ENCODE measurements at places on chromosomes 12 and 14.

- DNase-seq, result no peak
Observed at GRCh38 chr12:112347581-112347982, 34.6 kb downstream of the HECTD4 start.

GRCh38 chr12:12899530-12900380 is 8.4 kb downstream of the GPRC5A start:
- DNase-seq, result no peak

GRCh38 chr12:62971769-62972525 is 37.0 kb upstream of the PPM1H start:
- DNase-seq, result no peak

DNA sequence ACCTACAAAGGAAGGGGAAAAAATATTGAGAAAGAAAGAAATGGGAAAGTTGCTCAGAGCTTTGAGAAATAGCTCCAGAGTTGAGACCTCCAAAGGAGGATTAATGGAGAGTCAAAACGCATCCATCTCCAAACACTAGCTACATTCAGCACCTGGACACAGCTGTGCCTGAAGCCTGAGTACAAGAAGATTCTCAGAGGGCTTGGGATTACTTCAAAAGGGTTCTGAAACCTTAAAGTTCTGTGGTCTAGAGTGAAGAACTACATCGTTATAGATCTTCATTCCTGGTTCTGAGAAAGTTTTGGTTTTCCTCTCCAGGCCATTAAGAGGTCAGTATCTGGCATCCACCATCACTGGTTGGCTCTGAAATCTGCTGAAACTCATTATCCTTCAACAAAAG is 10.5 kb upstream of the TMED10 start:
- no peak for DNase-seq

GRCh38 chr12:129163461-129163860 is 310.2 kb downstream of the GLT1D1 start:
- DNase-seq, result no peak

DNA sequence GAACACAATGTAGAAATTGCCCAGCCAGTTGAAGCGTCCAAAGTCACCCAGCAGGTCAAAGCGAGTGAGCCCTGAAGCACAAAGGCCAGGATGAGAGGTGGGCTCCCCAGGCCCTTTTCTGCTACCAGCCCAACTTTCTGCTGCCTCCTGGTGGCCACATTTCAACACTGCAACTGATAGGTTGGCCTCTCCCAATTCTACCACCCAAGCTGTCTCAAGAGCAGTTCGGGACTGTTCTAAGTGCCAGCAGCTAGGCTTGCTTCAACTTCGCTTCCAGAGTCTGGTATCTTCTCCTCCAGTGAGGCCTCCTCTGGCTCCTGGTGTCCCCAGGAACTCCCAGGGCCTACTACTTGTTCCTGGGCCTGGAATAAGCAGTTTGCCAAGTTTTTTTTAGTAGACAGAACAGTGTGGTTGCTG is 3.4 kb upstream of the DHH start:
- no peak for DNase-seq

DNA sequence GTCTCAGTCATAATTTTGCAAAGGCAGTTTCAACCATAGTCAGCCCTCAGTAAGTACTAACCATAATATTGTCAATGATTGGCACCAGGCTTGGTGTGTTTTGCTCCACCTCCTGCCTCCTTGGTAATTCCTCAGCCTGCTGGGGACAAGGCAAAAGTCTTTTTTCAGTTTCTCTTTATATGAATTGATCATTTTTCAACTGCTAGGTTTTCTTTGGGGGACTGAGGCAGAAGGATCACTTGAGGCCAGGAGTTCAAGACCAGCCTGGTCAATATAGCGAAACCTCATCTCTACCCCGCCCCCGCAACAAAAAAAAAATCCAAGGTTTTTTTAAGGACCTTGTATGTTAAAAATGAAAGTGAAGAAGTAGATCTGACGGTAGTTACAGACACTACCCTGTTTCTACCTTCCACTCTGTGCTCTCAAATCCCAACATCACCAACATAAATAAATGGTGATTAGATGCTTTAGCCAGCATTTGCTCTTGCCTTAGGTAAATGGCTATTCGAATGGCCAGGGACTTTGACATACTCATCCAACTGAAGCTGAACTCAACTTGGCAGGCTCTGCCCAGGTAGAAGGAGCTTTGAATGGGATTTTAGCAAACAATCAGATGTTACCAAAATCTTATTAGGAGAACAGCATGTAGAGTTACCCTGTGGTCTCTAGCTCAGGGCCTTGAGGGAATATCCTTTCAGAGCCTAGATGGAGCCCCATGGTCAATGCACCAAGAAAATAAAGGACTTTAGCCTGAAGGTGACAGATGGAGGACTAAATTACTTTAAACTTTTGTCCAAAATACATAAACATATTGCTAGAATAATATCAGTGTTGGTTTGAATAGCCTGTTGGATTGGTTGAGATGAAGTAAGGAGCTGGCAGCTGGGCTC is 126.9 kb upstream of the AMIGO2 start:
- DNase-seq, result no peak

DNA sequence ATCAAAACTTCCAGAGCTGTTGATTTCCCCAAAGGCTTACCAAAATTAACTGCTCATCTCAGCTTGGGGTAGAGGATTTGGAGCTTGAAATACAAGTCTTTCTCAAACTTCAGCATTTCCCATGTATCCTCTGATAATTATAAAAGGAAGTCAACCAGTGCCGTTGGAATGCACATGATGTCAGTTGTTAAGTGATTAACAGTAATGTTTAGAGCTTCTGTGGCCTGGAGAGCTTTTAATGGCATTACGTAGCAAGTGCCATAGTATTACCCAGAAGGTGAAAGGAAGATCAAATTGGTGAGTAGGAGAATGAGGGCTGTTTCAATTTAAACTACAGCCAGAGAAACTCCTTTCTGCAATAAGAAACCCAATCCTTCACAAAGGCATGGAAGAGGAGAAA is 62.5 kb upstream of the PTPRR start:
- DNase-seq, result no peak

DNA sequence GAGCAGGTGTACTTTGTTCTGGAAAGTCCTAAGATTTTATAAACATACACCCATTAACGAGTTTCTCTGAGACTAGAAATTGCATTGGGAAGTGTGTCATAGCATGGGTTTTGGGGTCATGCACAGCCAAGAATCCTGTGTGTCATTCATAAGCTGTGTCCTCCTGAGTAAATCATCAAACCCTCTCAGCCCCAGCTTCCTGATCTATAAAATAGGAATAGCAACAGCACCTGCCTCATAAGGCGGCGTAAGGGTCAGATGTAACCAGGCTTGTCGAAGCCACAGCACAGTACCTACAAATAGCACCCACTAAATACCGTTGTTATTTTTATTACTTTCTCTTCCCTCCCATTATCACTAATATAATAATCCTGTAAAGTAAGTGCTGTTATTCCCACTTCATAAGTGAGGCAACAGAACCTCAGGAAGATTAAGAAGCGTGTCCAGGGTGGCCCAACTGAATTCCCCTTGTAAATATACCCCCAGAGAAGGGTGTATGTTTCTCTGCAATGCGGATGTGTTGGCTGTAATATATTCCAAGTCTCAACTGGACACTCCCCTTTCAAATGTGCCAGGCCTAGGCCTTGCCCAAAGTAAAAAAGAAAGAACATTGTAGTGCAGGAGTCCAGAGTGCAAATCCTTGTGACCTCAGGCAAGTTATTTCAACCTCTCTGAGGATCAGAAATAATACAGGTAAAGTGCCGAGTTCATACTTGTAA is 188.3 kb upstream of the BCL2L14 start:
- no peak for DNase-seq

- no peak for DNase-seq
Observed at GRCh38 chr12:89469361-89469760, 55.2 kb downstream of the GALNT4 start.

DNA sequence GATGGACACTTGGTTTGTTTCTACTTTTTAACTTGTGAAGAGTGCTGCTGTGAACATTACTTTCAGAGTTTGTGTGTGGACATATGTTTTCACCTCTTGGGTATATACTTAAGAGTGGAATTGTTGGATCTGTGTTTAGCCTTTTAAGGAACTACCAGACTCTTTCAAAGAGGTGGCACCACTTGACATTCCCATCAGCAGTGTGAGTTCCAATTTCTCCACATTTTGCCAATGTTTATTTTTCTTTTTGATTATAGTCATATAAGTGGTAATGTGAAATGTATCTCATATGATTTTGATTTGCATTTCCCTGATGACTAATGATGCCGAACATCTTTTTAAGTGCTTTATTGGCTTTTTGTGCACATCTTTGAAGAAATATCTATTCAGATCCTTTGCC is 44.8 kb downstream of the ARHGAP5 start:
- no peak for DNase-seq

GRCh38 chr12:52650520-52651081 is 1.4 kb downstream of the KRT2 start:
- no peak for DNase-seq

GRCh38 chr12:132379996-132380395 is 50.6 kb upstream of the GALNT9 start:
- DNase-seq, result no peak

- DNase-seq, result no peak
Observed at GRCh38 chr12:114935658-114936057, 251.7 kb upstream of the TBX3 start.

GRCh38 chr12:131542351-131542750 is 168.5 kb upstream of the SFSWAP start:
- DNase-seq, result no peak

GRCh38 chr12:107759410-107759809 is 1.5 kb downstream of the PRDM4 start:
- peak; percentile 47 for DNase-seq

GRCh38 chr14:101227611-101228594 is 324.4 kb upstream of the RTL1 start:
- DNase-seq, result no peak

DNA sequence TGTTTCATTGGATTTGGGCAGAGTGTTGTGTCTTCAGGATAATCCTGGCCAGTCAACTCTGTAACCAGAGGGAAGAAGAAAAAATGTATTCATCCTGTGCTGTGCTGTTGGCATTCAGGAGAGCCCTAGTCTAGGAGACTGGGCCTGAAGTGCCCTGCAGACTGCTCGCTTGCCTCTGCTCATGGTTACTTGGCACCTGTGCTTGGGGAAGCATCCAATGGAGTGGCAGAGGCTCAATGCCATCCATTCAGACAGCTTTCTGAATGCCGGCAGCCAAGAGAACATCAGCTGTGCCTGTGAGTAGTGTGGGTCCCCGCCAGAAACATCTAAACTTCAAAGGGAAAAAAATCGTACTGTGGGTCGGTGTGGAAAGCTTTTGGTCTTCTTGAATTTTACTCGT is 124.2 kb downstream of the SRGAP1 start:
- DNase-seq, result no peak

- DNase-seq, result no peak
Observed at GRCh38 chr14:30607156-30607780, 14.9 kb upstream of the SCFD1 start.

DNA sequence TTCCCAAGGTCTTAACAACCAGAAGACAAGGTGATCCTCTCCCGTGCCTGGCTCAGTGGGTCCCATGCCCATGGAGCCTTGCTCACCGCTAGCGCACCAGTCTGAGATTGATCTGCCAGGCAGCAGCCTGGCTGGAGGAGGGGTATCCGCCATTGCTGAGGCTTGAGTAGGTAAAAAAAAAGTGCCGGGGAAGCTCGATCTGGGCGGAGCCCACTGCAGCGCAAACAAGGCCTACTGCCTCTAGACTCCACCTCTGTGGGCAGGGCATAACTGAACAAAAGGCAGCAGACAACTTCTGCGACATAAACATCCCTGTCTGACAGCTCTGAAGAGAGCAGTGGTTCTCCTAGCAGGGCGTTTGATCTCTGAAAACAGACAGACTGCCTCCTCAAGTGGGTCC is 104.0 kb downstream of the C14orf39 start:
- no peak for DNase-seq

DNA sequence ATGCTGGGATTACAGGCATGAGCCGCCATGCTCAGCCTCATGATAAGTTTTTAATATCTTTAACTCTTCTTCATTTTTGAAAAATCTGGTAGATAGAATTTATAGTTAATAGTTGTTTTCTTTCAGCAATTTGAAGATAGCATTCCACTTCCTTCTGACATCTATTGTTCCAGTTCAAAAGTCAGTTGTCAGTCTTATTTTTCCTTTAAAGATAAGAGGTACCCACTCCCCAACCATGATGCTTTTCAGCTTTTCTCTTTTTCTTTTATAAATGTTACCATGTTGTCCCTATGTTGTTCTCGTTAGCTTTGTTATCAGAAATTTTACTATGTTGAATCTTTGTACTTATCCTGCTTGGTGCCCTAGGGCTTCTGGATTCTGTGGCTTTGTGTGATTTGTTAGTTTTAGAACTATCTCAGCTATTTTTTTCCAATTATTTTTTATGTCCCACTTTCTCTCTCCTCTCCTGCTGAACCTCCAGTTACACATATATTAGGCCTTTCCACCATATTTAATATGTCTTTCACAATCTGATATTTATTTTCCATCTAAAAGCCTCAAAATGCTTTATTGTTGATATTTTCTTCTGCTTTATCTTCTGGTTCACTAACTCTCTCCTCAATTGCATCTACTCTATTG is 181.6 kb upstream of the FOXN3 start:
- peak; percentile 16 for DNase-seq

DNA sequence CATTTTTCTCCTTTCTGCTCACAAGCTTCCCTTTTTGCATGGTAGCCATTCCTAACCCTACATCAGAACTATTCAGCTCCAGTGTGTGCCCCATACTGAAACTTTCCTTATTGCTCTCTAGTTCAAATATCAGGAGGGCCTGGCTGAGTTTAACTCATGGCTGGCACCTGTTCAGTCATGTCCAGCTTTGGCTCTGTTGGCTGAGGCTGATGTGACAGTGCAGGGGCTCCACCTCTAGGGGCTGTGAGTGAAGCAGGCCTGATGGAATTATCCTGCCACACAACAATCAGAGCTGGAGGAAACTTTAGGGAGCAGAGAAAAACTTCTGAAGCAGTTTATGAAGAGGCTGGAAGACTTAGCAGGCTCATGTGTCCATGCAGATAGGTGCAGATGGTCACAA is 8.5 kb downstream of the COQ6 start:
- no peak for DNase-seq

GRCh38 chr12:5456906-5457305 is 25.0 kb downstream of the NTF3 start:
- no peak for DNase-seq

DNA sequence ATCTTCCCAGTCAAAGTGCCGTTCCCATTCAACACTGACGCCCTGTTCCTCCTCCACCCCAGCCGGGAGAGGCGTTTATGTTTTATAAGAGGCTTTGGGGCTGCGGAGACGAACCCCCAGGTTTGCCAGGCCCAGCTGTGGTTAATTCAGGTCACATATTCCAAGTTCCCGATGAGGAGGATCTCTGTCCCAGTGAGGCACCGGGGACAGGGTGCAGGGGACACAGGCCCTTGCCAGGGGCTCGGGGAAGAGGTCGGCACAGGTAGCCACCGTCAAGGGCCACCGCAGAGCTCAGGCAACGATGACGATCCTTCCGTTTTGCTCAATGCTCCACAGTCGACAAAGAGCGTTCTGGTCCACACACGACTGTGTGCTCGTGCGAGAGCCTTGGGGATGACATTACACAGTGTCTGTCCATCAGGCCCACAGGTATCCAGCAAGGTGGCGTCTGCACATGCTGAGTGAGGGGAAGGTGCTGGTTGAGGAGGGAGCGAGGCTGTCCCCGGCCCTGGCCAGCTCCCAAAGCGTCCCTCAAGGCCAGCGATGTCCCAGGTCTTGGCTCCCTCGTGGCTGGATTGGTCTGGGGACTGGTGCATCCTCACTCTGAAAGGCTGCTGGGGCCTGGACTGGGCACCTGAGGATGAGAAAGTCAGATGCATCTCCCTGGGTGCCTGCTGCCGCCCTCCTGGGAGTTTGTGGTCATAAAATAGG is 189.2 kb upstream of the C14orf180 start:
- no peak for DNase-seq

GRCh38 chr12:109618082-109618481 is 44.5 kb downstream of the MVK start:
- no peak for DNase-seq

- DNase-seq, result no peak
Observed at GRCh38 chr12:113118142-113118541, 17.4 kb downstream of the RASAL1 start.
